ENCODE measurements at places on chromosomes 16 and 17.

GRCh38 chr17:49676276-49676868, 1.5 kb downstream of the SPOP start:
- H3K4me1 ChIP-seq = peaks cover 3% of the 10 kb centered on the region
- no peak overlapping the region for H3K27ac ChIP-seq
- H3K4me3 ChIP-seq = peak overlapping the region; percentile 92
- peak; percentile 65 for DNase-seq

DNA sequence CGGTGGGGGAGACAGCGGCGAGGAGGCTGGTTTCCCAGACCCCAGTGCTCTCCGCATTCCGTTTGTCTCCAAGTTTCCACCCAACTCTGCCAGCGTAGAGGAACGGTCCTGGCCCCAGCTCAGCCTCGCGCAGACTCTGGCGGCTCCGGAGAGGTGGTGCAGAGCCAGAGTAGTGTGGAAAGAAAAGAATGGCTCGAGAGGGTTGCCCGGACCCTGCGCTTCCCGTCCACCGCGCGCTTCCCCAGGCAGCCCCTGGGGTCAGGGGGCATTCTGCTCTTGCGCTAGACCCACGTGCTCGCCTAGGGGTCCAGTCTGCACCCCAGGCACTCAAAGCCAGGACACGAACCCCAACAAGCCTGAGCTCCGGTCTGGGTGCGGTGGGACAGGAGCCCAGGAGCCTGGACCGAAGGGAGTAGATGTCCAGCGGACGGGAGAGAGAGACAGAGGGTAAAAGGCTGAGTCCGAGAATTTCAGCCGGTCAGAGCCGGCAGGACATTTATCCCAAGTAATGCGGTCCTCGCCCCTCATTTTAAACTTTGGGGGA, 3.8 kb downstream of the PMP22 start:
- H3K36me3 ChIP-seq = peaks cover 35% of the 10 kb centered on the region
- H3K4me3 ChIP-seq = peak overlapping the region; percentile 61
- H3K27me3 ChIP-seq = no peaks in the 10 kb centered on the region
- peak overlapping the region; percentile 74 for H3K27ac ChIP-seq
- peaks cover 17% of the 10 kb centered on the region for H3K4me1 ChIP-seq
- DNase-seq = peak; percentile 80

GRCh38 chr16:4353675-4354074, 2.6 kb upstream of the PAM16 start:
- no peak for DNase-seq
- H3K4me1 ChIP-seq = peaks cover 9% of the 10 kb centered on the region
- H3K27me3 ChIP-seq = no peaks in the 10 kb centered on the region
- H3K27ac ChIP-seq = no peak overlapping the region
- H3K4me3 ChIP-seq = no peak overlapping the region
- no peaks in the 10 kb centered on the region for H3K36me3 ChIP-seq

DNA sequence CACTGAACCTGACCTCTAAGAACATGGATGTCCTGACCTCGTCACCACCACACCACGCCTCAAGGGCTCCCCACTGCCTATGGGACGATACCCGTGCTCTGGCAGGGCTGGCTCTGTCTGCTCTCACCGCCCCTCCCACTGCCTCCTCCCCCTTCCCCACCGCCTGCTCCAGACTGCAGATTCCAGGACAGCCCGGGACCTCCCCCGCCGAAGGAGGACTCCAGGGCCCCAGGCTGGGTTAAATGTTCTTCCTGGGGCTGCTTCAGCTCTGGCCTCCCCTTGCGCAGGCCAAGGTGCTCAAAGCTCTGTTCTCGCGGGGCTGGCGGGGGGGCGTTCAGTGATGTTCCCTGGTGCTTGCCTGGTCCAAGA, 3.1 kb downstream of the NPW start:
- DNase-seq = peak; percentile 85
- H3K4me1 ChIP-seq = peaks cover 47% of the 10 kb centered on the region
- H3K4me3 ChIP-seq = peak overlapping the region; percentile 73
- peaks cover 21% of the 10 kb centered on the region for H3K27me3 ChIP-seq
- no peaks in the 10 kb centered on the region for H3K36me3 ChIP-seq

GRCh38 chr17:27651411-27652345, 20.7 kb downstream of the LGALS9 start:
- H3K4me3 ChIP-seq = no peak overlapping the region
- peaks cover 12% of the 10 kb centered on the region for H3K27me3 ChIP-seq
- H3K27ac ChIP-seq = no peak overlapping the region
- DNase-seq = peak; percentile 41
- H3K36me3 ChIP-seq = no peaks in the 10 kb centered on the region

GRCh38 chr16:65994291-65994690, 372.2 kb upstream of the CDH5 start:
- no peak for DNase-seq
- peaks cover 3% of the 10 kb centered on the region for H3K27me3 ChIP-seq
- H3K36me3 ChIP-seq = no peaks in the 10 kb centered on the region
- peaks cover 3% of the 10 kb centered on the region for H3K4me1 ChIP-seq

DNA sequence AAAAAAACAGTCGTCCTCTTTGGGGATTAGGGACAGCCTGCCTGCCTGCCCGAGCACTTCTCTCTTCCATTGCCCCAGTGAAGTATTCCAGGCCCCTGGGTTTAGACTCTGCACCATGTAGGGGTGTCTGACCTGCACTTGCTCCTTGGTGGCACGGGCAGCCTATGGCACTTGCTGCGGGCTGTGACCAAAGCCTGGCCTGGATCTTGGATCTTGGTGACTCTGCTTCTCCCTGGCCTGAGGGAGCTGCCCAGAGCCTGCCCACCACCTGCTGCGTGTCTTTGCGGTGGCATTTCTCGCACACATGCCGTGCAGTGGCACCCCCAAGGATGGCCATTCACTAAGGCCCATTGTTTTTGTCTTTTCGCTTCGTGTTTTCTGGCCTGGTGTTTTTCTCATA, 6.1 kb upstream of the STH start:
- peaks cover 9% of the 10 kb centered on the region for H3K27me3 ChIP-seq
- no peak for DNase-seq
- no peak overlapping the region for H3K4me3 ChIP-seq
- no peaks in the 10 kb centered on the region for H3K36me3 ChIP-seq

DNA sequence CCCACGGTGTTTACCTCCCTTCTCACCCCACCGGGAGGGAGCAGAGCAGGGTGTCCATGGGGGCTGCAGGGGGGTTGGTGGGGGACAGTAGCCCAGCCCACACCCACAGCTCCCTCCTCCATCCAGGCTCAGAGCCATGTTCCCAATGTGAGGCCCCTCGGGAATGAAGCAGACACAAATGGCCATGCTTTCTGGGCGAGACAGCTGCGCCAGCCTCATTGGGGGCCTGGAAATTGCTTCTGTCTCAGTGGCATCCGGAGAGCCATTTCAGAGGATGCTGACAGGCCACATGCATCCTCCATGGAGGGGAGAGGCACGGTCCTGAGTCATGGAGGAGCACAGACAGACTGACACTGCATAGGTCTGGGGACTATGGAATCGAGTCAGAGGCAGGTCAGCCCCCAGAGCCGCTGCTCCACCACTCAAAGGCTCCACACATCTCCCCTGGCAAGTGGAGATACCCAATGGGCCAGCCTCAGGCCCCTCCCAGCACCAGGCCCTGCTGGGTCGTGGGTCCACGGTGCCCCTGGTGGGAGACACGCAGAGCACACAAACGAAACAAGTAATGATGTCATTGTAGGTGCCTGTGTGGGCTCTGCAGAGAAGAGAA, 59.6 kb upstream of the ENPP7 start:
- no peak for DNase-seq
- H3K36me3 ChIP-seq = no peaks in the 10 kb centered on the region
- H3K4me1 ChIP-seq = no peaks in the 10 kb centered on the region
- peaks cover 12% of the 10 kb centered on the region for H3K27me3 ChIP-seq

- no peaks in the 10 kb centered on the region for H3K36me3 ChIP-seq
- H3K4me1 ChIP-seq = peaks cover 34% of the 10 kb centered on the region
- no peak overlapping the region for H3K4me3 ChIP-seq
Measured at GRCh38 chr16:56609463-56609921, 1.1 kb downstream of the MT2A start.

DNA sequence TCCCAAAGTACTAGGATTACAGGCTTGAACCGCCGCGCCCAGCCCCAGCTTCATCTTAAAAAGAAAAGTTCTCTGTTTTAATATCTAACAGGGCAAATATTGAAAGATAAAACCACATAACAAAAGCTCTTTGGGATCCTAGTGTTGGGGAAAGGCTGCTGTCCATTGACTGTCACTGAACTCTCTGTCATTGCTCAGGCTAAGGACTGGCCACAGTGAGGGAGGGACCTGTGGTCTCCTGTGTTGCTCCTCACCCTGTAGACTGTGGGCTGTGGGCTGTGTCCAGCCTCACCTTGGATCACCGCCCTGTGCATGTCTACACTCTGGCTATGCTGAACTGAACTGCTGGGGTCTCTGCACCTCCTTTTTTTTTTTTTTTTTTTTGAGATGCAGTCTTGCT, 11.3 kb upstream of the PYDC1 start:
- no peak overlapping the region for H3K27ac ChIP-seq
- no peaks in the 10 kb centered on the region for H3K4me1 ChIP-seq
- H3K4me3 ChIP-seq = no peak overlapping the region
- no peak for DNase-seq
- H3K36me3 ChIP-seq = no peaks in the 10 kb centered on the region
- no peaks in the 10 kb centered on the region for H3K27me3 ChIP-seq

DNA sequence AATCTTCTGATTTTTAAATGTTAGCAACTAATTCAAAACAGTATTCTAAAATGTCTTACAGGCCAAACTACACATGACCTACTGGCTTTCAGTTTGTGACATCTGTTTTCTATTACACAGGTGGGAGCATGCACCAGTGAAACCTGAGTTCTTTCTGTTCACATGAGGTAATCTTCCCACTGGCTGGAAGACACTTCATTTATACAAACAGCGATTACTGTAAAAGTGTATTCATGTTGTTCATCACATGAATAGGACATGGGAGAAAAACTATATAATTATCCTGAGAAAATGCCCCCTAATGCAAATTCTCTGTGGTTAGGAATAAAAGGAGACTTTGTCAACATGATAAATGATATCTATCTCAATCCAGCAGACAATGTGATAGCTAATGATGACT, 11.1 kb upstream of the PIK3R5 start:
- H3K36me3 ChIP-seq = no peaks in the 10 kb centered on the region
- no peak overlapping the region for H3K27ac ChIP-seq
- H3K4me3 ChIP-seq = no peak overlapping the region

DNA sequence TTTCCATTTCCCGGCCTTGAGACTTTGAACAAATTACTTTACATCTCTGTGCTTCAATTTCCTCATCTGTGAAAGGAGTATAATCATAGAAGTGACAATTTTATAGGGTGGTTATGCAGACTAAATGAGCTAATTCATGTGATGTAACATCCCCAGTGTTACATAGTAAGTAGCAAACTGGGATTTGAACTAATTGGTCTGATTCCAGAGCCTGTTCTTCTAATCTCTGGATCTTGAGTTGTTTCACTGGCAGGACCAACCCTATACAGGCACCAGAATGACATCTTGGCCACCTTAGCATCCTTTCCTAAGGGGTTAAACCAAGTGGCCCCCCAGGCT, 77.7 kb downstream of the AATF start:
- no peak overlapping the region for H3K27ac ChIP-seq
- peaks cover 3% of the 10 kb centered on the region for H3K4me1 ChIP-seq
- H3K4me3 ChIP-seq = no peak overlapping the region
- DNase-seq = no peak
- no peaks in the 10 kb centered on the region for H3K27me3 ChIP-seq
- peaks cover 41% of the 10 kb centered on the region for H3K36me3 ChIP-seq

DNA sequence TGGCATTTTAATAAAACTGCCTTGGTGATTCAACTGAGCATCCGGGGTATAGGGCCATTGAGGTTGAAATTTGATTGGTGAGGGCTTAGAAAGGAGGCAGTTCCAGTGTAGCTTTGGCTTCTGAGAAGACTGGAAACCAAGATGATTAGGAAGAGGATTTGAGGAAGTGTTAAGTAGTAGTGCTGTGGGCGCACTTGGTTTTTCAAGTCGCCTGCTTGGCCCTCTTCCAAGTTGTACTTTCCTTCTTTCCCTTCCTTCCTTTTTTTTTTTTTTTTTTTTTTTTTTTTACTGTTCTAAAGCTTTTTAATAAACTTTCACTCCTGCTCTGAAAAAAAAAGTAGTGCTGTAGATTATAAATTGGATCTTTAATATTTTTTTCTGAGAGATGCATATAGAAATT, 320.5 kb downstream of the UTP18 start:
- H3K4me3 ChIP-seq = no peak overlapping the region
- DNase-seq = no peak
- no peaks in the 10 kb centered on the region for H3K4me1 ChIP-seq
- no peak overlapping the region for H3K27ac ChIP-seq
- H3K36me3 ChIP-seq = no peaks in the 10 kb centered on the region

- H3K4me3 ChIP-seq = no peak overlapping the region
- H3K36me3 ChIP-seq = peaks cover 49% of the 10 kb centered on the region
- no peak overlapping the region for H3K27ac ChIP-seq
- no peaks in the 10 kb centered on the region for H3K27me3 ChIP-seq
- DNase-seq = peak; percentile 77
- peaks cover 37% of the 10 kb centered on the region for H3K4me1 ChIP-seq
Measured at GRCh38 chr17:38742411-38743308, 5.5 kb downstream of the PCGF2 start.

GRCh38 chr17:81238490-81238814, 403 bp downstream of the TEPSIN start:
- DNase-seq = no peak
- H3K36me3 ChIP-seq = peaks cover 17% of the 10 kb centered on the region
- H3K4me1 ChIP-seq = peaks cover 43% of the 10 kb centered on the region
- no peaks in the 10 kb centered on the region for H3K27me3 ChIP-seq
- H3K27ac ChIP-seq = no peak overlapping the region

- no peak overlapping the region for H3K4me3 ChIP-seq
- H3K27ac ChIP-seq = no peak overlapping the region
- DNase-seq = no peak
- H3K27me3 ChIP-seq = peaks cover under 1% of the 10 kb centered on the region
- H3K4me1 ChIP-seq = no peaks in the 10 kb centered on the region
- no peaks in the 10 kb centered on the region for H3K36me3 ChIP-seq
Measured at GRCh38 chr17:62847426-62847825, 39.3 kb upstream of the MARCHF10 start.

- DNase-seq = no peak
- H3K36me3 ChIP-seq = no peaks in the 10 kb centered on the region
- H3K4me3 ChIP-seq = no peak overlapping the region
Measured at GRCh38 chr16:87163637-87164036, 153.6 kb downstream of the C16orf95 start.
